Fibroblast of skin of right biceps (primary cell): ENCODE measurements at places on chromosomes 12 and 14.

DNA sequence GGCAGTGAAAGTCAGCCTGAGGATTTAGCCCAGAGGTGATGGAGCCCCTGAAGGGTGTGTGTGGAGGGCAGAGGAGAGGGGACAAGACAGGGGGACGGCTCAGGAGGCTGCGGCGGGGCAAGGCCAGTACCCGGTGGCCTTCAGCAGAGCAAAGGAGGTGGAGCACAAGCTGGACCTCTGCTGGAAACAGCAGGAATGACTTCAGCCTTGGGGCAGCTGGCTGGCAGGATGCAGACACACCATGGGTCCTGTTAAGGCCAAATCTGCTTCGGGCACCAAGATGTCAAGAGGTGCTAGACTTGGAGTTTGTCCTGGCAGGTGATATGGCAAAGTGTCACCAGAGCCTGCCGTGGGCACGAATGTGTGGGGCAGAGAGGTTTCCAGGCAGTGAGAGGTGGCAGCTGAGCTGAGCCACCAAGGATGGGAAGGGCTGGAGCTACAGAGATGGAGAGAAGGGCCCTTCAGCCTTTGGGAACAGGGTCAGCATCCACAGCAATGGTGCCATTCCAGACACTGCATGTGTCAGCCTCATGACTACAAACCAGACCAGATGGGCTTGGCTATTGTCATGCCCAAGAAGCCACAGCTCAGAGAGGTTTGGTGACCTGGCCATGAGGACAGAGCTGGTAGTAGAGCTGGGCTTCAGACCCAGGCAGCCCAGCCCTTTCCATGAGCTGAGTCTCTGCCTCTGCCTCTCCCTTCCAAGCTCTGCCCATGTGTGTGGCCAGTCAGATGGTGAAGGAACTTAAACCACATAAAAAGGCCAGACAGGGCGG is 91.9 kb downstream of the LGMN start:
- no peak for DNase-seq

GRCh38 chr14:75439989-75440388 is 12.2 kb downstream of the JDP2 start:
- no peak for DNase-seq

DNA sequence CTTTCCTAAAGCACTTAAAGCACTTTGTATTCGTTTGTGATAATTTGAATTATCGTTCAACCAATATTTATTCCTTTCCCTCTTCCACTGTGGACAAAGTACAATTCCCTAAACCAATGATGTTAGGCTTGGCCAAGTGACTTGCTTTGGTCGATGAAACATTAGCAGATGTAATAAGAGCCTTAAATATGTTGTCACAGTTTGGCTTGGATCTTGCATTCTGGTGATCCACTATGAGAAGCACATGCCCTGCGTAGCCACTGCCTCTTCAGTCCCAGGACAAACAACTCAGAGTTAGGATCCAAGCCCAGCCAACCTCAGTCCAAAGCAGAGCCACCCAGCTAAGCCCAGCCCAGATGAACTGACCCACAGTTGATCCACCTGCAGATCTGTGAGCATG is 8.4 kb upstream of the C12orf75 start:
- peak; percentile 54 for DNase-seq

GRCh38 chr14:81416981-81417380 is 16.9 kb upstream of the STON2 start:
- no peak for DNase-seq

- DNase-seq = no peak
Measured at GRCh38 chr14:54374117-54374884, 22.5 kb upstream of the CDKN3 start.

- DNase-seq = no peak
Measured at GRCh38 chr14:65237941-65238340, 135.6 kb upstream of the MAX start.

DNA sequence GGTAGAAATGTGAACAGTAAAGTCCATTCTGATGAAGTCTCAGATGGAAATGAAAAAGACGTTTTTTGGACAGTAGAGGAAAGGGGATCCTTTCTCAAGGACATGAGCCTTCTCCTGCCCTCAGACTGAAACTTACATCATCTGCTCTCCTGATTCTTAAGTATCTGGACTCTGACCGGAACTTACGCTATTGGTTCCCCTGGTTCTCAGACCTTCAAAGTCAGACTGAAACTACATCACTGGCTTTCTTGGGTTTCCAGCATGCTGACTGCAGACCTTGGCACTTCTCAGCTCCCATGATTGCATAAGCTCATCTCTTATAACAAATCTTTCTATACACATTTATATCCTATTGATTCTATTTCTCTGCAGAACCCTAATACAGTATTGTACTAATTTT is 291.0 kb downstream of the SNAPC1 start:
- no peak for DNase-seq

- DNase-seq = peak; percentile 18
Measured at GRCh38 chr12:75892731-75893408, 138.7 kb downstream of the PHLDA1 start.
